Spleen (tissue), 13 donors: ENCODE measurements at places on chromosomes 7 and 10. TPM values are rescaled to one million over a fixed set of nuclear protein-coding genes. Genes with fewer than 3 reads are reported as not detected.

Gene FOXP2
- total RNA-seq: 1.7 TPM

Gene GIMAP5
- 34.0 TPM for total RNA-seq

Gene GPC2
- total RNA-seq: 4.2 TPM

Gene NOS3
- total RNA-seq: 243 TPM

Gene NXPH1
- not detected for total RNA-seq

Gene FLNC
- total RNA-seq: 0.26 TPM

GRCh38 chr7:20340839-20341238 lies 10.1 kb downstream of the ITGB8 start:
- no peaks in the 10 kb centered on the region for H3K4me1 ChIP-seq
- no peak overlapping the region for H3K27ac ChIP-seq
- DNase-seq: no peak
- H3K36me3 ChIP-seq: no peaks in the 10 kb centered on the region
- H3K4me3 ChIP-seq: no peak overlapping the region
- H3K27me3 ChIP-seq: peaks cover 5% of the 10 kb centered on the region

DNA sequence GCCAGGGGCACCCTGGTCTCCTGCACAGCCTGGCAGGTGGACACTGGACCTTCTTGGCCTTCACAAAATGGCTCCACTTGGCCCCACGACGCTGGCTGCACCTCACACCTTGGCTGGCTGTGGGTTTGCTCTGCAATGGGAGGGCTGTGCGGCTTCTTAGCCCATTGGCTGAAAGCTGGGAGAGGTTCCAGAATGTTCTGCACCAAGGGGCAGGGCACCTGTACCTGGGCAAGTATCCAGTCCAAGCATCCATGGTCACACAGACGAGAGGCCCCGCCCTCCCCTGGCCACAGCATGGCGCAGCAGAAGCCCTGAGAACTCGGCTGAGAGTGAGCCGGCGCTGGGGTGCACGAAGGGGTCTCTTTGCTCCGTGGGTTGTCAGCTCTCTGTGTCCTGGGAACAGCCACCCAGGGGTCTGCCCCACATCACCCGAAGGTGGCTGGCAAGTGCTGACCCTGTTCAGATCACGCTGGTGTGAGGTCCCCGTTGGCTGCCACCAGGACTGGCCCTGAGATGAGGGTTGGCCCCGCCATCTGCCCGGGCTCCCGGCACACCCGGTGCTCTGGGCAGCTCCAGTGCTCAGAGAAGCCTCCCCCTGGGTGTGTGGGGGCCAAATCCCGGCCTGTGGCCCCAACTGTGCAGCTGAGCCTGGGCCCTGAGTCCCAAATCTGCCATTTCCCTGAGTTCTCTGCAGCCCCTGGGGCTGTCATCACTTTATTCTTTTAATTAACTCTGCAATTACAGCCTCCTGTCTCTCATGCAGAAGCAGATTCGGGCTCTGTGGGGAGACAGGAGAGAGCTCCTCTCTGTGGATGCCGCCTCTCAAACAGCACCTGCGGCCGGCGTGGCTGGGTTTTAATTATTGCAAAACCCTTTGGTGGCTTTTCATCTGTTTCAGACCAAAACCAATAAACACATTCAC lies 19.4 kb upstream of the ADGRA1 start:
- H3K4me3 ChIP-seq: no peak overlapping the region
- no peak overlapping the region for H3K27ac ChIP-seq
- no peak for DNase-seq
- H3K27me3 ChIP-seq: peaks cover 14% of the 10 kb centered on the region
- no peaks in the 10 kb centered on the region for H3K4me1 ChIP-seq
- H3K36me3 ChIP-seq: no peaks in the 10 kb centered on the region

- H3K4me3 ChIP-seq: no peak overlapping the region
- no peaks in the 10 kb centered on the region for H3K4me1 ChIP-seq
- H3K27ac ChIP-seq: no peak overlapping the region
- no peaks in the 10 kb centered on the region for H3K27me3 ChIP-seq
- H3K36me3 ChIP-seq: no peaks in the 10 kb centered on the region
- no peak for DNase-seq
Observed at GRCh38 chr10:2575460-2575859, 491.9 kb upstream of the PFKP start.

- H3K27me3 ChIP-seq: peaks cover 43% of the 10 kb centered on the region
- H3K4me1 ChIP-seq: no peaks in the 10 kb centered on the region
- peak overlapping the region; percentile 63 for H3K4me3 ChIP-seq
- no peak for DNase-seq
- no peaks in the 10 kb centered on the region for H3K36me3 ChIP-seq
Observed at GRCh38 chr10:92420546-92421275, 129.7 kb downstream of the MARCHF5 start.

DNA sequence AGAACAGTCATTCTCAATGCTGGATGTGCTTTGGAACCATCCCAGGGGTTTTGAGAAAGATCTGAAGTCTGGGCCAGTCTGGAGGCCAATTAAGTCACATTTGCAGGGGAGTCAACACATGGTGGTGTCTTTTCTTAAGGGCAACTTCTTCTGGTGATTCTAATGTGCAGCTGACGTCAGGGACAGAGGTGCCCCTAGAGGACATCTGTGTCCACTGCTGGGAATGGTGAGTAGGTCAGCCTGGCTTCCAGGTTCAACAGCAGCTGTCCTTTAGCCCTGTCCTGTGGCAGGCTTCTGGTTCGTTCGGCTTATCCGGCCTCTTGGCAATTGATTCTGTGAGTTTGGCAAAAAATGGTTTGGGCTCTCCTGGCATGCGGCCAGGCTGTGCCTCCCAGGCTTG lies 269.7 kb upstream of the HABP2 start:
- DNase-seq: no peak
- H3K4me1 ChIP-seq: no peaks in the 10 kb centered on the region
- H3K27ac ChIP-seq: no peak overlapping the region
- H3K4me3 ChIP-seq: no peak overlapping the region
- no peaks in the 10 kb centered on the region for H3K27me3 ChIP-seq

DNA sequence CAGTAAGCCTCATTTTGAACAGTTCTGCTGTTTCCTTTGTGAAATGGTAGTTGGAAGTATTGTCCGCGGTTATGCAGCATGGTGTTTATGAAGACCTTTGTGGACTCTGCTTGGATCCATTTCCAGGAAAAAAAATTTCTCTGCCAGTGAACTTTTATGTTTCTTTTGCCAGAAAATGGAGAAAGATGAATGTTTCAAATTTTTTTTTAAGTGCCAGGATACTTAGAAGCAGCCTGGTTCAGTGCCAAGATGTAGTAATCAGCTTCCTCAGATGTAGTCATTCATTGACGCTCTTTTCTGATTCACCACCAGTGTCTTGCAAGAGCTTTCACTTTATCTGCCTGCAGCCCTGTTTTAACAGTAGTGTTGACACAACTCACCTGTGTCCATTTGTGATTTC lies 258.2 kb downstream of the SDK1 start:
- H3K4me1 ChIP-seq: no peaks in the 10 kb centered on the region
- H3K36me3 ChIP-seq: no peaks in the 10 kb centered on the region
- H3K4me3 ChIP-seq: no peak overlapping the region
- H3K27me3 ChIP-seq: no peaks in the 10 kb centered on the region

GRCh38 chr7:124219681-124220080 lies 186.8 kb upstream of the TMEM229A start:
- H3K27ac ChIP-seq: no peak overlapping the region
- no peak for DNase-seq
- H3K4me1 ChIP-seq: no peaks in the 10 kb centered on the region

GRCh38 chr10:126504063-126504760 lies 115.9 kb upstream of the ADAM12 start:
- no peaks in the 10 kb centered on the region for H3K27me3 ChIP-seq
- no peaks in the 10 kb centered on the region for H3K4me1 ChIP-seq
- DNase-seq: no peak
- H3K27ac ChIP-seq: no peak overlapping the region
- H3K4me3 ChIP-seq: no peak overlapping the region
- no peaks in the 10 kb centered on the region for H3K36me3 ChIP-seq

- H3K4me1 ChIP-seq: peaks cover 10% of the 10 kb centered on the region
- no peak overlapping the region for H3K4me3 ChIP-seq
- no peaks in the 10 kb centered on the region for H3K36me3 ChIP-seq
- no peak for DNase-seq
- no peak overlapping the region for H3K27ac ChIP-seq
Observed at GRCh38 chr10:37860494-37861190, 3.2 kb upstream of the ZNF248 start.

- DNase-seq: no peak
- H3K36me3 ChIP-seq: no peaks in the 10 kb centered on the region
- peaks cover 73% of the 10 kb centered on the region for H3K4me1 ChIP-seq
- peak overlapping the region; percentile 24 for H3K4me3 ChIP-seq
- H3K27ac ChIP-seq: no peak overlapping the region
Observed at GRCh38 chr7:155375337-155376277, 77.9 kb downstream of the INSIG1 start.

DNA sequence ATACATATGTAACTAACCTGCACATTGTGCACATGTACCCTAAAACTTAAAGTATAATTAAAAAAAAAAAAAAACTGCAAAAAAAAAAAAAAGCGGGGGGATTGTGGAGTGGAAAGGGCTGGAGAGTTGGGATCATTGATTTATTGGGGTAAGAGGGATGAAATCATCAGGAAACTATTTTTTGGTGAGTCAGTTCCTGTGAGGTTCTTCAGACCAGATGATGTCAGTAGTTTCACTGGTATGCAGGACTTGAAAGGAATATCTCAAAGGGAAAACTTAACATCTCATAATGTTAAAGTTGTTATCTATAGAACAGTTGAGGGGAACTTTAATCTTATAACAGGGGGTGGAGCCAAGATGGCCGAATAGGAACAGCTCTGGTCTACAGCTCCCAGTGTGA lies 32.6 kb upstream of the TECTB start:
- no peaks in the 10 kb centered on the region for H3K36me3 ChIP-seq
- no peak for DNase-seq
- H3K27ac ChIP-seq: no peak overlapping the region
- H3K4me3 ChIP-seq: no peak overlapping the region

DNA sequence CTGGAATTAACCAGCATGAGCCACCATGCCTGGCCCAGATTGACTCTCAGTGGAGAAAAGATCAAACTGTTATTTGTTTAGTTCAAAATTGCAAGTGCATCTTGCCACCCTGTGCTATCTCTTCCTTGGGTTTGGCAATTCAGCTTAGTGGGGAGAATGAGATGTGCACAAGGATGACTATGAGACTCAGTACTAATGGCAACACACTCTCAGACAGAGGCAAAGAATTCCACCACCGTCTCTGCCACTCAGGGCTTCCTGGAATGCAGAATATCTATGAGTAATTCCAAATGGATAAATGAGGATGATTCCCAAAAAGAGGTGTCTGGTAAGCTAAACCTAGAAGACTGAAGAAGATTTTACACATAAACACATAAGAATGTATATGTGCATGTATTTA lies 525.8 kb downstream of the NRG3 start:
- H3K4me1 ChIP-seq: no peaks in the 10 kb centered on the region
- H3K36me3 ChIP-seq: no peaks in the 10 kb centered on the region
- no peaks in the 10 kb centered on the region for H3K27me3 ChIP-seq
- no peak for DNase-seq
- H3K27ac ChIP-seq: no peak overlapping the region
